Stimulated activated CD8-positive, alpha-beta memory T cell treated with anti-CD3 and anti-CD28 coated beads, Interleukin-7, amount 100 ng/mL, for 1 hour (primary cell): ENCODE measurements at places on chromosomes 4 and X.

DNA sequence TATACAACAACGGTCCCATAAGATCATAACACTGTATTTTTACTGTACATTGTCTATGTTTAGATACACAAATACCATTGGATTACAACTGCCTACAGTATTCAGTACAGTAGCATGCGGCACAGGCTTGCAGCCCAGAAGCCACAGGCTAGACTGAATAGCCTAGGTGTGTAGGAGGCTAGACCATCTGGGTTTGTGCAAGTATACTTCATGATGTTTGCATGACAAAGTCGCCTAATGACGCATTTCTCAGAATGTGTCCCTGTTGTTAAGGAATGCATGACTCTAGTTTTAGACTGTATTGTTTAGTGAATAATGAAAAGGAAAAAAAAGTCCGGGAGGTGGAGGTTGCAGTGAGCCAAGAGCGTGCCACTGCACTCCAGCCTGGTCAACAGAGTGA is 56.5 kb upstream of the C4orf50 start:
- no peak for DNase-seq

DNA sequence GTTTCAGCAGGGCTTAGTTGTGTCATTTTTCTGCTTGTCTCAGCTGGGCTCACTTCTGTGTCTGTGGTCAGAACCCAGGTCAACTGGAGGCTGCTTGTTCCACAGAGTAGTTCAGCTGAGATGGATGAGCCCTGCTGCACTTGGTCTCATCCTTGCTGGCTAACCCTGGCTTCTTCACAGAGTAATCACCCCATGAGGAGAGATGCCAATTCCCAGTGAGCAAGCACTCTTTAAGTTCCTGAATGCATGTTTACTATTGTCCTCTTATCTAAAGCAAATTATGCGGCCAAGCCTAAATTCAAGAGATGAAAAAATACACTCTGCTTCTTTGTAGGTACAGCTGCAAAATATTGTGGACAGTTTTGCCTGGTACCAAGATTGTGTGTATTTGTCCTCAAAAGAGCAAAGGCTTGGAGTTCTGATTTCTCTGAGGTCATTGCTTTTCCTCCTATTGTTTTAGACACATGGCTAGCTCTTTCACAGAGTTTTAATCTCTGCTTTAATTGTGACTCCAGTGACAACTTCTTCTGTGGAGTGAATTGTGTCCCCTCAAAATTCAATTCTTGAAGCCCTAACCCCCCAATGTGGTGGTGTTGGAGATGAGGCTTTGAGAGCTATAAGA is 236.6 kb upstream of the ANKRD50 start:
- DNase-seq, result no peak

- DNase-seq, result no peak
Measured at GRCh38 chr4:75321484-75321883, 192.7 kb downstream of the RCHY1 start.

- DNase-seq, result no peak
Measured at GRCh38 chrX:108264376-108264775, 172.8 kb downstream of the ATG4A start.

DNA sequence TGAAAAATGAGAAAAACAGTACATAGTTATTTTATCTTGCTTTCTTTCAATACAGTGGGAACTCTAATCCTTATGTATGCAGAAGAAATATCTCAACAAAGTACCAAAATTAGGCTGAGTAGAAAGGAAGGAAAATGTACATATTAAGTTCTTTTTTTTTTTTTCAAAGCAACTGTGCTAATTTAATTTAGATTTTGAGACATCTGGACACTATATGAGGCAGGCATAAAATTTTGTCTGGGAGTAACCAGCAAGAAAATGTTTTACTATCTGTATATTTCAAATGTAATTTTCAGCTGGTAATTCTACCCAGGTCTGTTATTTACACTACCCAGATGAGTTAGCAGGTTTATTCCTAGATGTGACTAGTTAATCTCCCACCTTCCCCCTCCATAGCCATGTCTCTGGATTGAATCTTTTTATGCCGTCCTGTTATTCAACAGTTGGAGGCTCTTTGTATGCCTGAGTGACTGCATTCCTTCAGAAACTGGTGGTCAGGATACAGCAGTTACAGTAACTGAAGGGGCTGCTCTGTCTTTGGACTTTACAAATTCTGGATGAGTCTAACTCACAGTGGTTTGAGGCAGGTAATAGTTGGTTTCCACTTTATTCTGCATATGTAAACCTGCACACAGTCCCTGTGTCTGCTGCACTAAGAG is 633.6 kb downstream of the PCDH18 start:
- DNase-seq, result no peak

DNA sequence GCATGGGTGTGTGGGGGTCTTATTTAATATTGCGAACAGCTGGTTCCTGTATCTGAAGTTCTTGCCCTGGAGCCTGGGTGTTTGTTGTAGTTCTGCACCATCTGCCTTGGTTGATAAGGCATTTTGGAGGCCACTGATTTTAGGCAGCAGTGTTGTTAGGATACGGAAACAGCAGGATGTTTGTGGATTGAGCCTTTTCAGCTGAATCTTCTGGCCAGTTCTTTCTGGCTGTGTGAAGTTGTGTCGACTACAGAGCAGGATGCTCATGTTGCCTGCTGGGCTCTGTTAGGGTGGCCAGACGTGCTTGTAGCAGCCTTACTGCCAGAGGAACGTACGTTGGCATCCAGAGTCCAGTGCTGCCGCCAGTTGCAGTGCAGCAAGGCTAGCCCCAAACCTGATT is 134.2 kb downstream of the PTTG2 start:
- no peak for DNase-seq

DNA sequence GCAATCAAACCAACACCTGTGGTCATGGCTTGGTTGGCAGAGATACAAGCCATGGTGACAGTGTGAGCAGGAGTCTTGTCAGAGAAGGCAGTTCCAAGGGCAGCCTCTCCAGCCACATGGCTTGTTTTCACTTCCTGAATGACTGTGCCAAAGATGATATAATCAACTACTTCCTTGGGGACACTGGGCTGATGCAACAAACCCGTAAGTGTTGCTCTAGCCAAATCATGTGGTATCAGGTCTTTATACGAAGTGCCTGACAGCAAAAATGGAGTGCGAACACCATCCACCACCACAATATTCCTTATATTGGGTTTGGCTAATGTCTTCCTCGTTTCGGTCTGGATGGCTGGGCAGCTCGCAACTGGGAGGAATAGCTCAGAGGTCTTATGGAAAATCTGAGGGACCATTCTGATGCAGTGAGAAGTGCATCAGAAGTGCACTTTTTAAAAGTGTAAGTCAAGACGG is 922.0 kb downstream of the NLGN4X start:
- DNase-seq, result no peak

DNA sequence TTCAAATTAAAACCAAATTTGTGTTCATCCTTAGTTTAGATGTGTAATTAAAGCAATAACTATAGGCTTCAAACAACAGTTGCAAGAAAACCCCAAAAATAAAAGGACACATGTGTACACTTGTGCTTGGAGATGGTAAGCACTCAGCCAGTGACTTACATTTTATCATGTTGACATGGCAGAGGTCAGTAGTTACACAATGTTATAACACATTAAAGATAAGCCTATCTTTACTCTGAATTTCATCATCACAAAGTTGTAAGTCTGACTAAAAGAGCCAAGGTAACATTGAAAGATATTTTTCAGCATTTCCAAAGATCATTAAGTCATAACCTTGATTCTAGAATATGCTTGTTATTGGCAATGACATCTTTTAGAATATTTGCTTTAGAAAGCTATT is 98.5 kb upstream of the PNPLA4 start:
- DNase-seq, result no peak
